ENCODE measurements at places on chromosomes 3 and 15.

DNA sequence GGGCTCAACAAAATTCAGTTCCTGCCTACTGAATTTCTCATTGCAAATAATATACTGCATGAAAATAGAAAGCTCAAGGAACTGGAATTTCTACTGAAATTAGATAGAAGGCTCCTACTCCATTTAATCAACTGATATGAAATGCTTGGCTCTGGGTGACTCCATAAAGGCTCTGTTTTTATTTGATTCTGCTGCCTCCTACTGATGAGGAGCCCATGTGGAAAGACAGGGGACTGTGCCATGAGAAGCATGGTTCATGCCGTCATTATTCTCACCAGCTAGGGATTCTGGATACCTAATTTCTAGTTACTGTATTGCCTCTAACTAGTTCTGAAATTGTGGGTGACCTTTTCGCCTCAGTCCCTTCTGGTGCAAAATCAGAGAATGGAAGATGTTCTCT lies 366.2 kb upstream of the DPH6 start:
- peak; percentile 64 for DNase-seq

- DNase-seq, result no peak
These were observed 63.3 kb downstream of the BOC start for GRCh38 chr3:113274425-113275257.

- DNase-seq, result peak; percentile 73
These were observed 74.5 kb downstream of the CPNE4 start for GRCh38 chr3:131960324-131960723.

GRCh38 chr3:159458010-159458409 lies 530.6 kb upstream of the IL12A start:
- peak; percentile 94 for DNase-seq

DNA sequence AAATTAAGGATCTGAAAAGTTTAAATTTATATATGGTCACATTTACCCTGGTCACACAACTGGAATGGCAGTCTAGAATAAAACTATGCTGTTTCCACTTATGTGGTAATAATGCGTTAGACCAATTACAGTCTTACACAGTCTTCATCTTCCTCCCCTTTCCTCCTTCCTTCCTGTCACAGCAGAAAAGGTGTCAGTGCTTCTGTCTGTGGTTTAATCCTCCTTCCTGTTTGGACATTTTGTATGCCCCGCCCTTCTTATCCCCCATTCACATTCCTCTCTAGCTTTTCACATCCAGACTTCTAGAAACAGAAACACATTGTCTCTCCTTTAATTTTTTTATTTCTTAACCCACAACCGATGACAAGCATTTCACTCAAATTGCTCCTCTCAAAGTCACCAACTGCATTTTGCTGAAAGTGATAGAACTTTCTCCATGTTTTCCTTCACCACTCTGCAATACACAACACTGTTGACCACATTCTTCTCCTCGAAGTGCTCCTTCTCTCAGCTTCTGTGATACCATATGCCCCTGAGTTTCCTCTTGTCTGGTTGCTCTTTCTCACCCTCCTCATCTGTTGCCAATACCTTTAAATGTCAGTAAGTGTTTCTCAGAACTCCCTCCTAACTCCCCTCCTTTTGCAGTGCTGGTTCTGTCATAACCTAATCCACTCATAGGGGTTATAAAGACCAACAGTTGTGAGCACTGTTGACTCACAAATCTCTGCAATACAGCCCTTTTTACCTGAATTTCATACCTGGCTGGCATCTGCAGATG lies 271.6 kb downstream of the UBE2E2 start:
- no peak for DNase-seq

DNA sequence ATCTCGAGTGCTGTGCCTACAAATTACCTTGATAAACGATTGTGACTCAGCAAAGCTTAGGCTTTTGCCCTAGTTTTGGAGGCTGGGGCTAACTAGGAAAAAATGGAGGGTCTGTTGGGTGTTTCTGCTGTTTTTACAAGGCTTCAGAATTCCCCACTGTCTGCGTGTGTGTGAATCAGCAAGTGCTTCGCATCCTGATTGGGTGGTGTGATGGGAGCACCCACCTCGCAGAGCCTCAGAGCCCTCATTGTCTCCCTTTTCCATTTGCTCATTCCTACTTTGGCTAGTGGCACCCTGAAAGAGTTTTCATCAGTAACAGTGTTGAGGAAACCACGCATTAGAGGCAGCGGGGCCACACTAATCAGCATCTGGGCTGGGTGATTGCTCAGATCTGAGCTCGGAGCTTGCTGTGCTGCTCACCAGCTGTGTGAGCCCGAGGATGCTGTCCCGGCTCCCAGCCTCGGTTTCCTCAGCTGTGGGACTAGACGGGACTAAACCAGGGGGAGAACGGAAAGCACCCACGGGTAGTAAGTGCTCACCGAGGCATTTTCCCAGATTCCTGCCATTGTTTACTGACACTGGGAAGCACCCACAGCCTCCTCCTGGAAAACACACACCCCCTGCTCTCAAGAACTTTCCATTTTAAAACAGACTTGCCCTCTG lies 40.6 kb downstream of the GOLGA8S start:
- DNase-seq, result no peak

DNA sequence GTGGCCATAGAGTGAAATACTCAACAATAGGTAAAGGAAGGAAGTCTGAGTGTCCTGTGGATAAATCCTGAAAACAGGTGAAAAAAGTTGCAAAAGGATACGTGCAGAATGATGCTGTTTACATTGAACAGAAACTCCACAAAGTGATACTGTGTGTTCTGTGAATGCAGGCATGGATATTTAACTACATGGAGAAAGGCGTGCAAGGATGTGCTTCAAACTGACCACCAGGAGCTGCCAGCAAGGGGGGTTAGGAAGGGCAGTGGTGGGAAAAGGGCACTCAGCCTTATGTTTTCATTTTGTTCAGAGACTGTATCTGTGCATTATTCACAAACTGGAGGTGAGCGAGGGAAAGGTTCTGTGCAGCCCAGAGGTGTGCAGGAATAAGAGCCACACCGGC lies 47.4 kb downstream of the DNAJB8 start:
- no peak for DNase-seq

Measured in choroid plexus epithelial cell (primary cell).